SK-N-SH treated with all-trans-retinoic acid at 6 μM for 48 hours (cell line): ENCODE measurements at places on chromosomes 5 and 9.

DNA sequence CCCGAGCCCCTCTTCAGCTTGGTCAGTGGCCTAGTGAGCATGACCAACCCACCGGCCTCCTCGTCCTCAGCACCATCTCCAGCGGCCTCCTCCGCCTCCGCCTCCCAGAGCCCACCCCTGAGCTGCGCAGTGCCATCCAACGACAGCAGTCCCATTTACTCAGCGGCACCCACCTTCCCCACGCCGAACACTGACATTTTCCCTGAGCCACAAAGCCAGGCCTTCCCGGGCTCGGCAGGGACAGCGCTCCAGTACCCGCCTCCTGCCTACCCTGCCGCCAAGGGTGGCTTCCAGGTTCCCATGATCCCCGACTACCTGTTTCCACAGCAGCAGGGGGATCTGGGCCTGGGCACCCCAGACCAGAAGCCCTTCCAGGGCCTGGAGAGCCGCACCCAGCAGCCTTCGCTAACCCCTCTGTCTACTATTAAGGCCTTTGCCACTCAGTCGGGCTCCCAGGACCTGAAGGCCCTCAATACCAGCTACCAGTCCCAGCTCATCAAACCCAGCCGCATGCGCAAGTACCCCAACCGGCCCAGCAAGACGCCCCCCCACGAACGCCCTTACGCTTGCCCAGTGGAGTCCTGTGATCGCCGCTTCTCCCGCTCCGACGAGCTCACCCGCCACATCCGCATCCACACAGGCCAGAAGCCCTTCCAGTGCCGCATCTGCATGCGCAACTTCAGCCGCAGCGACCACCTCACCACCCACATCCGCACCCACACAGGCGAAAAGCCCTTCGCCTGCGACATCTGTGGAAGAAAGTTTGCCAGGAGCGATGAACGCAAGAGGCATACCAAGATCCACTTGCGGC is 1.8 kb downstream of the EGR1 start:
- ATAC-seq: no peak

GRCh38 chr5:165309446-165309845 is 1804.0 kb downstream of the MAT2B start:
- ATAC-seq: no peak

DNA sequence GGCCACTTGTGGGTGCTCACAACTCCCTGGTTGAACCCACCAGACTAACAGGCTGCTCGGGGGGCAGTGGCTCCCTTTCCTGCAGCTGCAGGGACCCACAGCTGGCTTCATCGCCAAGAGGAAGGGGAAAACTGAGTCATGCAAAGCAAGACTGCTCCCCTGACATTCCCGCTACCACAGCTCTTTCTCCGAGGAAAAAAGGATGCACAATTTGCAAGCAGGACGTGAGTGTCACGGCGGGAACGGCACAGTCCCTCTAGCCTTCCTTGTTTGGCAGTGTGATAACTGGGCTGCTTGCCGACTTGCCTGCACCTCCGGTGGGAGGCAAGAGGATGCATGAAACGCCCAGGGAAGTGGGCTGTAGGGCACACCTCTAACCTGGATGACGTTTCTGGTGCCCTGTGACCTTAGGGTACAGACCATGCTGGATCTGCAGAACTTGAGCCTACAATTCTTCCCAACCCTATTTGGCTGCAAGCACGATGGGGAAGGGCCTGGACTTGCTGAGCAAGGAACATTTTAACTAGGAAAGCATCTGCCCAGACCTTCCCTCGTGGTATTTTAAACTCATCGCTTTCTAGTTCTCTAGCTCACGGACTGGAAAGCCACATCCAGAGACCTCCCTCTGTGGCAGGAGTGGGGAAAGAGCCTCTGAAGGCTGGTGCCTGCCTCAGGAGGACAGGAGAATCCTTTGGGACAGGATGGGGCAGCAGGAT is 7.8 kb downstream of the SH3PXD2B start:
- no peak for ATAC-seq

DNA sequence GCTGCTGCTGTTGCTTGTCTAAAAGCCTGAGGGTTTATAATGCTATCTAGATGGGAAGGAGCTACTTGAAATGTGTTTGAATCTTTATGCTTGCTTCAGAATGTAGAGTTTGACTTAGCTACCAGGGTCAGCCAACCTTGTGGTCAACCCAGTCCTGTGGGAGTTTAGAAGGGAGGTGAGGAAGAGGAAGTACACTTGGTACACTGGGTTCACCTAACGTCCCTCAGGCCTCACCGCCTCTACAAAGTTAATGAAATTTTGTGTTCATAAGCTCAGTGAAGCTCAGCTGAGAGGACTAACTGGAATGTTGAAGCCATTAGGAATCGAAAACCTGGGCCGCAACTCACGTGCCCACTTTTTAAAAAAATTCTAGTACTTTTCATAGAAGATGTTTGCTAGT is 10.7 kb downstream of the IQGAP2 start:
- ATAC-seq: no peak

DNA sequence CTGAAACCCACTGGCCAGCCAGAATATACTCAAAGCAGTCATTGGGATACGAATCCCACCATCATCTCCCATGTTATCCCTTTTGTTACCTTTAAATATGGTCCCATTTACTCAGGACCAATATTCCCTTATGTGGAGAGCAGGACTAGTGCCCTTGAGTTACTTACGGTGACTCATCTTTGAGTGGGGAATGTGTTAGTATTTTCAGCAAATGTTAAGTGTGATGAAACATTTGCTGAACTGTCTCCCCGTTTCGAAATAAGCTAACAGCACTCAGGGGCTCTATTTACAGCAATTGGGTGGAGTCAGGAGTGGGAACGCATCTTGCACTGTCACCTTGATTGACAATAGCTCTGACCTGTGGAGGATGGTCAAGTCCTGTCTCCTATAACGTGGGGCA is 67.4 kb downstream of the CTSL start:
- ATAC-seq: no peak

DNA sequence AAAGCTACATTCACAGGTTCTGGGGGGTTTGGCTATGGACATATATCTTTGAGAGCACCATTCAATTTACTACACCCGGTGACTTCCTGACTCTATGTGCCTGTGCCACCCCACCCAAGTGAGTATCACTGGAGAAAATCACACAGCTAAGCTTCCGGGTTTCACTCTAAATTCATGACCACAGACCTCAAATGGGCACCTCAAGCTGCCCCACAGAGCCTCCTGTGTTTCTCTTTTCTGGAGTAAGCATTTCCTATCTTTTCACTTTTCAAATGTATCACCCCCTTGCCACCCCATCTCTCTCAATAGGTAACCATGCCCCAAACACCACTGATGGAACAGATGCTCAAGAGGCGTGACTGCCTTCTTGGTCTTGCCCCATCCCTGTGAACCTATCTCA is 49.2 kb upstream of the NEK6 start:
- ATAC-seq: no peak

DNA sequence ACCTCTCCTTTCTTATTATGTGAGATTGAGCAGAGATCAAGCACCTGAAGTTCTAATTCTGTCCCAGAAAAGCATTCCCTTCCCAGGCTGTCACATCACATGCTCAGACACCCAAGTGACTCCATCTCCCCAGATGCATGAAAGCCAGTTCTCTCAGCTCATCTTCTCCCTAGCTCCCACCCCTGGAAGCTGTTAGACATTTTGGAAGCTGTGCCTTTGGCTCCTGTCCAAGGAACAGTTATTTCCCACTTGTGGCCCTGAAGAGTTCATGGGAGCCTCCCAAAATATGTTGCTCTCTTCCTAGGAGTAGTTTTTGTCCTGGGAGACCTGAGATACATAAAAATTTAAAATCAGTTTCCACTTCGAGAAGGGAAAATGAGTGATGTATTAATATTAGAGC is 161.4 kb upstream of the GAS1 start:
- no peak for ATAC-seq

GRCh38 chr5:393846-394275 is 49.1 kb upstream of the EXOC3 start:
- ATAC-seq: no peak

GRCh38 chr9:1839909-1840308 is 175.2 kb upstream of the SMARCA2 start:
- no peak for ATAC-seq

GRCh38 chr5:13648822-13649221 is 295.7 kb downstream of the DNAH5 start:
- no peak for ATAC-seq

DNA sequence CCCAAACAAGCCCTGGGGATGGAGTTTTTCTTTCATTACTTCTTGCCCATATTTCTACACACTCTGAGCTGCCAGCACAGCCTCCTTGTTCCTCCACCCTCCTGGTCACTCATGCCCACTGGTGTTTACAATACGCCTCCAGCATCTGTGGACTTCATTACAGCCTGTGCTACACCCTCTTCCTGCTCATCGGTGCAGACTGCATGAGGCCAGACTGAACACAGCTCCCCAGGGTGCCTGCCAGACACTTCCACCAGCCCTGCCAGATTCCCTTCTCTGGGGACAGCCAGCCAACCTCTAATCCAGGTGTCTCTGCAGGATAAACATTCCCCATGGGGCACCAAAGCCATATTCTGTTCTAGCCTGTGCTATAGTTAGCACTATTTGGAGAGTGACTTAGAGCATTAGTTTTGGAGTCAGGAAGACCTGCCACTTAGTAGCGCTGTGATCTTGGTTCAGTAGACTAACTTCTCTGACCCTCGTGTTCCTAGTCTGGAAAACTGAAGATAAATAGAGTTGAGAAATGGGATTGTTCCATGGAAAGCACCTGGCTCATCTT is 163.8 kb upstream of the KLF4 start:
- ATAC-seq: no peak

GRCh38 chr5:136518174-136518573 is 152.8 kb upstream of the TRPC7 start:
- ATAC-seq: no peak

DNA sequence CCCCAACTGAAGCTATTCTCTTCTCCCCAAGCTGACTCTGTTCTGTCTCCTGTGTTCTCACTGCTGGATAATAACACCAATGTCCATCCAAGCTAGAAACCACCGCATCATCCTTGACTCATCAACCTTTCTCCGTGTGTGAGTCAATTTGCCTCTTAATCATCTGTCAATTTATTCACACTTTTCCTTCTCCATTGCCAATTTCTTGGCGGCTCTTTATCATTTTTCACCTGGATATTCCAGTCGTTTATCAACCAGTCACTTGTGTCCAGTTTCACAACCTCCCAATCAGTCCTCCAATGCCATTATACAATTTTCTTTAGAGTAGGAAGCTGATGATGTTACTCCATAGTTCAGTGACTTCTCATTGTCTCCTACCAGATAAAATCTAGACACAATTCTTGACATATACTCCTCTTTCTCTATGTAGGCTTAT is 45.4 kb upstream of the LIFR start:
- peak; percentile 18; the same call in 1 of the 3 replicates for ATAC-seq
